ENCODE measurements at places on chromosomes 3 and 15.
A peak's percentile ranks its signal among the peaks of the same experiment; 100 is the strongest.

- DNase-seq = no peak
Observed at GRCh38 chr3:125381314-125381713, 6.2 kb upstream of the ZNF148 start.

GRCh38 chr3:187735383-187735782 lies 9.9 kb downstream of the BCL6 start:
- no peak for DNase-seq

DNA sequence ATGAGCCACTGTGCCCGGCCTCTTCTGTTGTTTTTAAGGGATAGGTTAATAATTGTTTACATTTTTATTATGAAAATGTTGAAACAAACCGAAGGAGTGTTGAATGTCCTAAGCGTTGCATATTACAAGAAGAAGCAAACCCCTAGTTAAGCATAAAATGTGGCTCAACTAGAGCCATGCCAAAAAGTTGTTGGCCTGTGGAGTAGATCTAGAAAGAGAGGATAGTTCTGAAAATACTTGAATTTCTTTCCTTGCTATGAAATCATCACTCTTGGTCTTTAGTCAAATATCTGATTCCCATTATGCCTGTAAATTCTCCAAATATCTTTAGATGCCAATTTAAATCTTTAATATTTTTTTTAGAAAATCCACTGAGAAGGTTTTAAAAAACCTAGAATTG lies 12.8 kb downstream of the RBP2 start:
- DNase-seq = no peak

DNA sequence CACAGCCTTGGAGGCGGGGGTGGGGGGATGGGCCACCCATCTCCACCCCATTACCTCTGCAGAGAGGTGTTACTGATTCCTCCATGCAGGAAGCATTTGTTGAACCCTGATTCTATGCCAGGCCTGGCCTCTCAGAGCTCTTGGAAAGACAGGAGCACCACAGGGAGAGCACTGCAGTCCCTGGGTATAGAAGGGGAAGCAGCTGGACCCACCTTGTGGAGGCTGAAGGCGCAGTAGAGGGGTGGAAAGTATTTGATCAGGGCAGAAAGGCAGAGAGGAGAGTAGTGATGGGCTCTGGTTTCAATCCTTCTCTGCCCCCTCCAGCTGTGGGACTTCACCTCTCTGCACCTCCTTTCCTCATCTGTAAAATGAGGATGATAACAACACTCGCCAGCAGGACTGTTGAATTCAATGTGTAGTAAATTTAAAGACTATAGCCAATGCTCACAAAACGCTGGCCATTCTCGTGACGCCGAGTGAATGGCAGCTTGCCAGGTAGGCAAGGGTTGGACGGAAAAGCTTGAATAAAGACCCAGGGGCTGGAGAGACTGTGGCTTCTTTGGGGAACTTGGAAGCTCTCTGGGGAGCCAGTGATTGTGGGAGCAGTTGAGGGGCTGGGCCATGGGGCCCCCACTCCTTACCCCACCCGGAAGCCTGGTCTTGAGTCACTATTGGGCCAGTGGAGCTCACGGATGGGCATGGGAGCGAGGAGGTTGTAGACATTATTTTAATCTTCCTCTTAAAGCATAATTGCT lies 8.0 kb upstream of the CCDC33 start:
- no peak for DNase-seq

DNA sequence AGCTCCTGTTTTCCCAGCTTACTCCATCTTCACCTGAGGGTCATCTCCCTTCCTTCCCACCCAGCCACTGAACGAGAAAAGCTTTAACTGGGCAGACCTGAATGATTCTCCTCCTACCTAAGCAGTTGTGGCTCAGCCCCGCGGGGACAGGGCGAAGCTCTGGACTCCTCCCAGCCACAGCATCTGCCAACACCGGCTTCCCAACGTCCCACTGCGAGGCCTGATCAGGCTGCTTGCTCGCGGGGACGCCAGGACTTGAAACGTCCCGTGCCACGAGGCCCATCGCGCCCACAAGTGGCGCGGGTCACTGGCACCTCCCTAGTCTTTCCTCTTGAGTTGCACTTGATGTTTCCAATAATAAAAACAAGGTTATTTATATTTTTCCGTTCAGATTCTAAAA lies at the start of gene SPATA16:
TSS of gene SPATA16 (minus strand) at position 250 of the 400 bp plus-strand sequence. CDS start 23,504 bp downstream, outside the sequence.
- no peak for DNase-seq

- DNase-seq = peak; percentile 54
Observed at GRCh38 chr3:197749315-197749600, 425 bp upstream of the FYTTD1 start.

DNA sequence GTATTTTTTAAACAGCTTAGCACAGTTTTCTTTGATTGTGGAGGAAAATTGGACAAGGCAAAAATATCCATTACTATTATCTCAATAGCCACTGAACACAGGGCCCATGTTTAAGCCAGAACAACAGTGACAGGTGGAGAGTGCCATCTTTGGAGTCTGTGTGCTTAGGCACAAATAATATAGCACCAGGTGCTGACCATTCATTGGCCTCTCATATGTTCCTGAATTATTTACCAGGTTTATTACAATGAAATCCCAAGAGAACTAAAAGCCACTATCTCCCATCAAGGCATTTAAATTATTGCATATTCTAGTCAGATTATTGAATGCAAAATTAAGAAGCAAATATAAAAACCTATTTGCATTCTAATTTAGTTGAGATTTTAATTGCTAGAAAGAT lies 39.6 kb downstream of the GPR156 start:
- DNase-seq = no peak

Data from H4 (cell line).